ENCODE measurements at places on chromosomes 12 and 14. TPM values are rescaled to one million over a fixed set of nuclear protein-coding genes. Genes with fewer than 3 reads are reported as not detected.

DNA sequence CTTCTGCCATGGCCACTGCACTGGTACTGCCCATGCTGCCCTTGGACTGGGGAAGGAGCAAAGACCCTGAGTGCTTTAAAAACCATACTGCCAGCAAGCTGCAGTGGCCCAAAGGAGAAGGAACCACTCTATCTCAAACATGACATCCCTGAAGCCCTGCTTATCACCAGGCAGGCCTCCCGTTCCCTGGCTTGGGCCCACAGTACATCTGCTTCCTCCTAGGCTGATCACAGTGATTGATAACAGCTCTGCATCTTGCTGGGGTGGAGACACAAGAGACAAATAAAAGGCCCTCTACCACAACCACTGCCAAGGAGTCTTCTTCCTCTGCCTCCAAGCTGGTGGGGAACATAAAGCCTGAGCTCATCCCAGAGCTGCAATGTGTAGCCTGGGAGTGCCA is 567.5 kb downstream of the TRHDE start:
- no peak for DNase-seq

GRCh38 chr12:11769723-11770514 is 120.4 kb downstream of the ETV6 start:
- DNase-seq: peak; percentile 13

- DNase-seq: no peak
Observed at GRCh38 chr12:100661300-100661951, 87.9 kb downstream of the GAS2L3 start.

DNA sequence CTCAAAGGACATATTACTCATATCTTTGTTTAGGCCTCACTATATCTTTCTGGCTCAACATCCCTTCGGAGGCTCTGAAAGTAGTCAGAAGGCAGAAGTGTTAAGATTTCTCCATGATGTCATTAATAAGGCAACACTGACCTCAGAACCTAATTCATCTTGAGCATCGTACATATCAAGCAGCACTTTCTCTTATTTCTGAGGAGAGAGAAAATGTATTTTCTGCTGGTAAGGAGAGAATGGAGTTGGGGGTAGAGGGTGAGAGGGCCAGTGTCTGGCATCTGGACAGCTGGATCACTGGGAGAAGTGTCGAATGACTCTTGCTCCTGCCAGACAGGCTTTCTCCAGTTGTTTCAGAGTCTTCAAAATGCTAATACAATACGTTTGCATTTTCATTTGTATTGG is 213.2 kb upstream of the PRICKLE1 start:
- no peak for DNase-seq

GRCh38 chr12:2586156-2587038 is 208.4 kb upstream of the FKBP4 start:
- DNase-seq: no peak

The EPYC gene
- not detected for total RNA-seq

GRCh38 chr12:69096669-69097335 is 142.6 kb upstream of the CPSF6 start:
- DNase-seq: no peak

- DNase-seq: no peak
Observed at GRCh38 chr12:4556735-4557530, 5.1 kb upstream of the DYRK4 start.

GRCh38 chr14:42671636-42672035 is 1065.0 kb downstream of the LRFN5 start:
- DNase-seq: no peak

- no peak for DNase-seq
Observed at GRCh38 chr14:22533739-22534359, 55.2 kb downstream of the DAD1 start.

DNA sequence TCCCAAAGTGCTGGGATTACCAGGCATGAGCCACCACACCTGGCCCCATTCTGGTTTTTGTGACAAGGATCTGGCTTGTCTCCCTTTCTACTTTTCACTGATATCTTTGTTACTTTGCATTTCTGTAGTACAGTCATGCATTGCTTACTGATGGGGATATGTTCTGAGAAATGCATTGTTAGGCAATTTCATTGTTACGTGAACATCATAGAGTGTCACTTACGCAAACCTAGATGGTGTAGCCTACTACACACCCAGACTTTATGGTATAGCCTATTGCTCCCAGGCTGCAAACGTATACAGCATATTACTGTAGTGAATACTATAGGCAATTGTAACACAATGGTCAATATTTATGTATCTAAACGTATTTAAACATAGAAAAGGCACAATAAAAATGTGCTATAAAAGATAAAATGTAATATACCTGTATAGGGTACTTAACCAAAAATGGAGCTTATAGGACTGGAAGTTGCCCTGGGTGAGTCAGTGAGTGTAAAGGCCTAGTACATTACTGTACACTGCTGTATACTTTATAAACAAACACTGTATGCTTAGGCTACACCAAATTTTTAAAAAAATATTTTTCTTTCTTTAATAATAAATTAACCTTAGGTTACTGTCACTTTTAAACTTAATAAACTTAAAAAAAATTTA is 16.0 kb downstream of the MRPL42 start:
- DNase-seq: no peak

The GPR162 gene
- 0.25 TPM for total RNA-seq

DNA sequence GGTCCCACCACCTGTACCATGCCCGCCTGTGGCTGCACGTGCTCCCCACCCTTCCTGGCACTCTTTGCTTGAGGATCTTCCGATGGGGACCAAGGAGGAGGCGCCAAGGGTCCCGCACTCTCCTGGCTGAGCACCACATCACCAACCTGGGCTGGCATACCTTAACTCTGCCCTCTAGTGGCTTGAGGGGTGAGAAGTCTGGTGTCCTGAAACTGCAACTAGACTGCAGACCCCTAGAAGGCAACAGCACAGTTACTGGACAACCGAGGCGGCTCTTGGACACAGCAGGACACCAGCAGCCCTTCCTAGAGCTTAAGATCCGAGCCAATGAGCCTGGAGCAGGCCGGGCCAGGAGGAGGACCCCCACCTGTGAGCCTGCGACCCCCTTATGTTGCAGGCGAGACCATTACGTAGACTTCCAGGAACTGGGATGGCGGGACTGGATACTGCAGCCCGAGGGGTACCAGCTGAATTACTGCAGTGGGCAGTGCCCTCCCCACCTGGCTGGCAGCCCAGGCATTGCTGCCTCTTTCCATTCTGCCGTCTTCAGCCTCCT is 1.1 kb downstream of the INHBE start:
- peak; percentile 70 for DNase-seq

- no peak for DNase-seq
Observed at GRCh38 chr12:19220852-19221466, 91.4 kb downstream of the PLEKHA5 start.

Measured in activated CD4-positive, alpha-beta T cell treated with anti-CD3 and anti-CD28 coated beads, Interleukin-2, amount 10 ng/mL, durations not matched to agents 7 days and 5 days (primary cell).